Activated B cell treated with CpG ODN at 0.5 μM for 24 hours (primary cell): ENCODE measurements at places on chromosomes 5 and 9. TPM values are rescaled to one million over a fixed set of nuclear protein-coding genes. Genes with fewer than 3 reads are reported as not detected.

- peaks cover 50% of the 10 kb centered on the region for H3K4me1 ChIP-seq
- H3K27ac ChIP-seq = peak overlapping the region; percentile 98
- no peaks in the 10 kb centered on the region for H3K27me3 ChIP-seq
- peaks cover 38% of the 10 kb centered on the region for H3K36me3 ChIP-seq
Observed at GRCh38 chr5:88883836-88884607, 1.0 kb upstream of the MEF2C start.

The SPATA9 gene
- total RNA-seq = not detected in 2 replicates

The C9orf153 gene
- 0.17 and 0.18 TPM in 2 replicates for total RNA-seq

The BTNL9 gene
- 24.3 and 27.6 TPM in 2 replicates for total RNA-seq

The ARL10 gene
- 10.9 and 14.3 TPM in 2 replicates for total RNA-seq

DNA sequence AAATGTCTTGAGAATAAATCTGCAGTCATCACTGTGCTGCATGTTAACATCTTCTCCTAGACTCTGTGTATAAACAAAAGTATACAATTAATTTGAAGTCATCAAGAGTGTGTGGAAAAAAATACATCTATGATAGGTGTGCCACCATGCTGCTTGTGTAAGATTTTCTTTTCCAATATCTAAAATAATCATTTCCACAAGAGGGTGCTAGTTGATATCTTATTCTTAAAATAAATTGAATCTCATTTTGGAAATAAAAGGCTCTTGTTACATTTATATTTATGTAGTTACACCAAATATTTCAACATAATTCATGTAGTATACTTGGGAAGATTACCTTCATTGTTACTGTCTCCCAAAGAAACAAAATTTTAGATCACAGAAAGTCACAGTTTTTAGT lies 14.1 kb upstream of the MOCS2 start:
- H3K36me3 ChIP-seq = no peaks in the 10 kb centered on the region
- no peak overlapping the region for H3K4me3 ChIP-seq
- H3K4me1 ChIP-seq = no peaks in the 10 kb centered on the region
- no peaks in the 10 kb centered on the region for H3K27me3 ChIP-seq
- no peak for DNase-seq

DNA sequence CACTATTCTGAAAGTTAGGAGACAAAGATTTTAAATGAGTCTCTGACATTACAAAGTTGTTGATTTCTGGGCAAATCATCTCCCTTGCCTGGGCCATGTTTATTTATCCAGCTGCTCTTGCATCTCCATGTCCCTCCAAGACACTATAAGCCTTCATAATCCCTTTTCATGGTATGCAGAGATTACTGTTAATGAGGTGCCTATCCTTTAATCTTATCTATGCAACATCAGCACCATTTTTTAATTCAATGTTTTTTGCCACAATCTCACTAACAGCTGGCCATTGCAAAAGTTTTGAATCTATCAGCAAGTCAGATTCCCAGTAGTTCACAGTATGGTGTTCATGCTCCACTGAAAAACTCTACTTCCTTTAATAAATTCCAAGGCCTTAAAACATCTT lies 108.5 kb upstream of the PTPRD start:
- H3K27me3 ChIP-seq = no peaks in the 10 kb centered on the region
- H3K27ac ChIP-seq = no peak overlapping the region
- DNase-seq = no peak
- no peaks in the 10 kb centered on the region for H3K4me1 ChIP-seq

The SPATA31E1 gene
- total RNA-seq = not detected in 2 replicates

The IGIP gene
- total RNA-seq = 3.7 and 4.8 TPM in 2 replicates

GRCh38 chr9:83432104-83432627 lies 106.0 kb downstream of the FRMD3 start:
- no peak for DNase-seq
- no peaks in the 10 kb centered on the region for H3K4me1 ChIP-seq
- no peaks in the 10 kb centered on the region for H3K27me3 ChIP-seq
- H3K27ac ChIP-seq = no peak overlapping the region

- H3K4me3 ChIP-seq = no peak overlapping the region
- no peaks in the 10 kb centered on the region for H3K4me1 ChIP-seq
- no peaks in the 10 kb centered on the region for H3K36me3 ChIP-seq
- H3K27ac ChIP-seq = no peak overlapping the region
- no peak for DNase-seq
Observed at GRCh38 chr5:61002611-61003355, 57.8 kb downstream of the NDUFAF2 start.

The GPR150 gene
- total RNA-seq = 0.60 and 1.1 TPM in 2 replicates

GRCh38 chr5:93192087-93192486 lies 388.9 kb downstream of the NR2F1-AS1 start:
- no peaks in the 10 kb centered on the region for H3K36me3 ChIP-seq
- no peak overlapping the region for H3K27ac ChIP-seq
- no peak overlapping the region for H3K4me3 ChIP-seq
- no peak for DNase-seq

DNA sequence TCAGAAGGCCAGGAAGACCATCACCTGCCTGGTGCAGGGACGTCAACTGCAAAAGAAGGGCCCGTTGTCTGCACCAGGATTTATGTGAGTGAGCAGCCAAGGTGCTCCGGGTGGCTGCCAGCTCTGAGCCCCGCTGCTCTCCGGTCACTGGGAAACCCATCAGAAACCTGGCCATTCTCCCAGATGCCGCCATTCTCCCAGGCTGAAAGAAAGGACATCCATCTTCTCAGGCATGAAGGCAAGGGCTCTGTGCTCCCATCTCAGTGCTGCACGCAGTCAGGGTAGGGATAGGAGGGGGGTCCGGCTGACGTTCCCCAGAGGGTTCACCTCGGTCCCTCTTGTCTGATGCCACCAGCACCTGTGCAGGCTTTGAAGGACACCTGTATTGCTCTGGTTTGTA lies 158.4 kb downstream of the ERCC6L2 start:
- H3K27ac ChIP-seq = no peak overlapping the region
- DNase-seq = no peak
- H3K36me3 ChIP-seq = no peaks in the 10 kb centered on the region

DNA sequence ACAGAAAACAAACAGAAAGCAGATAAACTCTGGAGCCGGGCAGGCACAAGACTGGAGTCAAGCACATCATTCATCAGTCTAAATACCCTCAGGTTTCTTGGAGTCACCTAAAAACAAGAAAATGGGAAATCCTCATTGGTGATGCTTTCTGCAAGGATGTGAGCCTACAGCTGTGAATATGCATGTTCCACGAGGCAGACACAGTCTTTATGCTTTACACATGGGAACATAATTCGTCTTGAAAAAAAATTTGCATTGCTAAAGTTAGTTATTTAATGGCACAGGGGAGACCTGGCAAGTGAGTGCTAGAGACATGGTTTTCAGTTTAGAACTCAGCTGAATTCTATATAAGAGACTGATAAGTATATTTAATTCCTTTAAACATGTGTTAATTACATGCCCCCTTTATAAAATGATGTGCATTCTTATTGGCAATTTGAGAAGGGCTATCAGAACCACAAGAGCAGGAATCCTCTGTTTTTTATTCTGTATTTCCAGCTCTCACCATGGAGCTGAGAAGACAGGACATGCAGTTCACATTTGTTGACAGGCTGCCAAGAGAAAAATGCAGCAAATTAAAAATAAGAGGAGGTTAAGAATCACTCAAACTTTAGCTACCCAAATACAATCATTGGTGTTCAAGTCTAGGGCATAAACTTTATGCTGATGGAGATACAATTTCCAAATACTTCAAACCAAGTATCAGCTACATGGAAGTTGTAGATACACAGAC lies 438.0 kb upstream of the MPDZ start:
- no peak for DNase-seq
- H3K27ac ChIP-seq = no peak overlapping the region
- H3K4me3 ChIP-seq = no peak overlapping the region
- H3K4me1 ChIP-seq = no peaks in the 10 kb centered on the region
- no peaks in the 10 kb centered on the region for H3K36me3 ChIP-seq

The ARHGAP26 gene
- total RNA-seq = 14.0 and 20.9 TPM in 2 replicates

DNA sequence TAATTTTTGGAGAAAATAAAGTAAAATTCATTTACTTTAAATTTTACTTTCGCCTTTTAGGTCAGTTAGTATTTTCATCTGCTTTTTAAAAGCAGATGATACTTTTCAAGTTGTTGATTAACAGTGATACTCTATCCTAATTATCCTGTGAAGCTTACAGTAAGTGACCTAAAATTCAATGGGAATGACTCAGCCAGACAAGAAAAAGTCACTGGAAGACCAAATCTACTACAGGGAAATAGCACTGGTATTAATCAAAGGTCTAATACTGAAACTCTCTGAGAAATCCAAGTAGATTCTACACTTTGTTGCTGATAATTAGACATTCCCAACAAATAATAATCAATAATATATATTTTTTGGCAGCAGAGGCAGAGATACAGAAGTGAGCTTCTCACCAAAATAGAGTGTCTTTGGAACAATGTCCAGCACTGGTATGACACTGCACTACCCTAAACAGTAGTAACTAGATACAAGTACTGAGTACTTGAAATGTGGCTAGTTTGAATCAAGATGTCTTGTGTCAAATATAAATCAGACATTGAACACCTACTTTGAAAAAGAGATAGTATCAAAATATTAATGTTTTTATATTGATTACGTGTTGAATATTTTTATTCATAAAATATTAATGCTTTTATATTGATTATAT lies 22.8 kb upstream of the ELL2 start:
- no peaks in the 10 kb centered on the region for H3K27me3 ChIP-seq
- no peaks in the 10 kb centered on the region for H3K36me3 ChIP-seq
- H3K27ac ChIP-seq = no peak overlapping the region
- no peaks in the 10 kb centered on the region for H3K4me1 ChIP-seq
- no peak for DNase-seq

The ANAPC2 gene
- 75.7 and 93.9 TPM in 2 replicates for total RNA-seq

The FGF18 gene
- total RNA-seq = 0.15 TPM in 1 of 2 replicates, not detected in the other

The CFAP77 gene
- total RNA-seq = not detected in 2 replicates

The CMBL gene
- total RNA-seq = not detected in 2 replicates

DNA sequence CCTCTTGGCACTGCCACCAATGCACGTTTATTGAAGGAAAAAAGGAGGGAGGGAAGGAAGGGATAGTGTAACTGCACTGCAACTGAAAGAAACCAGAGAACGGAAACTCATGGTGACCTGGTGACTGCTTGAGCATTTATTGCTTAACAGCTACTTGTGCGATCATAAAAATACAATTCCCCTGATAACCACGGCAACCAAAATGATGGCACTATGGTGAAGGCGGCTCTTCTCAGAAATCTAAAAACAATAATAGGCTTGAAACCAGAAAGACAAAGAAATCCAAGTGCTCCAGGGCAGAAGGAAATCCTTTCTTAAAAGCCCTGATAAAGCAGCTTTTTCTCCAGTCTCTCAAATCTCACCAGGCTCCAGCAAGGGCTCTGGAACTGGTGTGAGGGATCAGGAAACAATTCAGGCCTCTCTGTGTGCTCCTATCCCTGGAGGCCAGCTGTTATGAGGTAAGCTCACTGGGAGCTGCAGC lies 1.9 kb downstream of the FBXO10 start:
- H3K27me3 ChIP-seq = no peaks in the 10 kb centered on the region
- H3K4me3 ChIP-seq = peak overlapping the region; percentile 92
- H3K27ac ChIP-seq = no peak overlapping the region

GRCh38 chr5:119742311-119742710 lies 113.0 kb downstream of the FAM170A start:
- H3K4me1 ChIP-seq = no peaks in the 10 kb centered on the region
- no peak for DNase-seq
- H3K27ac ChIP-seq = no peak overlapping the region
- no peak overlapping the region for H3K4me3 ChIP-seq
- H3K36me3 ChIP-seq = no peaks in the 10 kb centered on the region
- no peaks in the 10 kb centered on the region for H3K27me3 ChIP-seq

DNA sequence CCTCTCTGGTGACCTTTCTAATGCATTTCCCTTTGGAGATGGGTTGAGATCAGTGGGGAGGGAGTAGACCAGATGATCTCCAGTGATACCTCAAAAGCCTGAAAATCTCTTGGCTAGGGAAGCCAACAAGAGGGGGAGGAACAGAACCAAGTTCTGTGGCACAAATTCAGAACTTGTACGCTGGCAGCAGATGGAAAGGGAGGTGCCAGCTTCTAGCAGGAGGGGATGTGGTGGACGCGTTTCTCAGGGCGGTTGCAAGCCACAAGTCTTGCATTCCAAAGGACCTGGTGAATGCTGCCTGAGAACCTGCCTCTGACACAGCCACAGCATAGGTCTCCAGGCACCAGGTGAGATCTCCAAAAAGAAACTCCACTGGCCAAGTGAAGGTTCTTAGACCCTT lies 13.4 kb downstream of the SLIT3 start:
- no peak for DNase-seq
- H3K4me1 ChIP-seq = no peaks in the 10 kb centered on the region
- H3K36me3 ChIP-seq = no peaks in the 10 kb centered on the region
- no peak overlapping the region for H3K4me3 ChIP-seq

DNA sequence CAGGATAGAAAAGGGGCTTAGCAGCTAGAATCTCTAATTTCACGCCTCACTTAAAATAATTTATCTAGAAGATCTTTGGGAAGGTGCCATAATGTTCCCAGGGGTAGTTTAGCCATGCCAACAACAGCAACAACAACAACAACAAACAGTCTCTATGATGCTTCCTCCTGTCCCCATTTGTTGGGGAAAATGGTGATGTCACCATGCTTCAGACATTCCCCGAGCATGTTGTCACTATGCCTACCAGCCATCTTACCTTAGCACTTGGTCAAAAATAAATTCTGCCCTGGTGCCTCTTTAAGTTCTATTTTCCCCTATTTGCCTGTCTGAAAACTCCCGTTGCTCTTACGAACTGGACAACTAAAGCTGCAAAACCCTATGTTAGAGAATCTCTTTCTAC lies 76.6 kb downstream of the KCNN2 start:
- no peak for DNase-seq
- H3K27ac ChIP-seq = no peak overlapping the region
- H3K36me3 ChIP-seq = no peaks in the 10 kb centered on the region
- H3K4me1 ChIP-seq = peaks cover 3% of the 10 kb centered on the region
- no peak overlapping the region for H3K4me3 ChIP-seq

- peaks cover 2% of the 10 kb centered on the region for H3K4me1 ChIP-seq
- H3K27me3 ChIP-seq = peaks cover 5% of the 10 kb centered on the region
- H3K27ac ChIP-seq = no peak overlapping the region
- no peak for DNase-seq
Observed at GRCh38 chr5:7926720-7927119, 57.8 kb downstream of the MTRR start.

- H3K4me1 ChIP-seq = no peaks in the 10 kb centered on the region
- no peak for DNase-seq
- no peak overlapping the region for H3K4me3 ChIP-seq
- H3K36me3 ChIP-seq = no peaks in the 10 kb centered on the region
Observed at GRCh38 chr5:72625332-72625731, 118.1 kb upstream of the ZNF366 start.

The IL3 gene
- not detected in 2 replicates for total RNA-seq

The FCN2 gene
- not detected in 2 replicates for total RNA-seq

The SAPCD2 gene
- 0.80 and 0.81 TPM in 2 replicates for total RNA-seq

GRCh38 chr5:54619731-54620130 lies 102.2 kb downstream of the SNX18 start:
- no peaks in the 10 kb centered on the region for H3K27me3 ChIP-seq
- H3K4me1 ChIP-seq = peaks cover 41% of the 10 kb centered on the region
- no peaks in the 10 kb centered on the region for H3K36me3 ChIP-seq
- DNase-seq = no peak
- H3K4me3 ChIP-seq = no peak overlapping the region
- peak overlapping the region; percentile 10 for H3K27ac ChIP-seq

The TMEM171 gene
- total RNA-seq = not detected in 2 replicates

- no peaks in the 10 kb centered on the region for H3K4me1 ChIP-seq
- H3K36me3 ChIP-seq = no peaks in the 10 kb centered on the region
- H3K4me3 ChIP-seq = no peak overlapping the region
- H3K27me3 ChIP-seq = peaks cover 14% of the 10 kb centered on the region
Observed at GRCh38 chr9:122133263-122133983, 26.2 kb downstream of the NDUFA8 start.
